Breast epithelium (tissue), 4 donors: ENCODE measurements at places on chromosomes 7 and 10.

GRCh38 chr10:62244785-62245467 lies 23.7 kb downstream of the RTKN2 start:
- DNase-seq: no peak

DNA sequence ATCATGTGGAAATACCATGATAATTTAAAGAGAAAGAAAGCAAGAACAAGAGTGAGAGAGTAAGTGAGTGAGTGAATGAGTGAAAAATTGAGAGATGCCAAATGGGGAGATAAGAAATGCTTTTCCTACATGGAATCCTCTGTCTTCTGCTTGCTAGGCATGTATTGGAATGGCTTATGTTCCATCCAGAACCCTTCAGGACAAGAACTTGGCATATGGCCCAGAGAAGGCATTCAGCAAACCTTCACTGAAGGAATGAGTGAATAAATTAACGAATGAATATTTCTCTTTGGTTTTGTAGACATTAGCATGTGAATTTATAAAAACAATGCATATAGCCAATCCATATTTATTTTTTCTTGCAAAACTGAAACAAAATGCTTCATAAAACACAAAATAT lies 162.2 kb downstream of the LRRTM3 start:
- DNase-seq: no peak

DNA sequence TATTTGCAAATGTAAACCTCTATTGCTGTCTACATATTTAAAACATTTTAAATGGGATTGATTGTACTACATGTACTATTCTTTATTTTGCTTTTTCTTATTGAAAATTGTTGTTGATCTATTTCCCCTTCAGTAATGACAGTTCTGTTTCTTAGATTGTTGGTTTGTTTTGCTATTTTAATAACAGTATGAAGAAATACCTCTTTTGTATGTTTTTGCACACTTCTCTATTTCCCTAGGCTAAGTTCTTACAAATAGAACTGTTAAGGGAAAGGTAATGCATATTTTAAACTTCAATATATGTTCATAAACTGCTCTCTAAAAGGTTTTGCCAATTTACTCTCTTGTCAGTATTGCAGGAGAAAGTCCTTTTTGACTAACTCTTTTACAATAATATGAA lies 195.0 kb upstream of the PRPS1L1 start:
- no peak for DNase-seq

GRCh38 chr10:103145860-103146466 lies 47.1 kb downstream of the NT5C2 start:
- peak; percentile 25 for DNase-seq

DNA sequence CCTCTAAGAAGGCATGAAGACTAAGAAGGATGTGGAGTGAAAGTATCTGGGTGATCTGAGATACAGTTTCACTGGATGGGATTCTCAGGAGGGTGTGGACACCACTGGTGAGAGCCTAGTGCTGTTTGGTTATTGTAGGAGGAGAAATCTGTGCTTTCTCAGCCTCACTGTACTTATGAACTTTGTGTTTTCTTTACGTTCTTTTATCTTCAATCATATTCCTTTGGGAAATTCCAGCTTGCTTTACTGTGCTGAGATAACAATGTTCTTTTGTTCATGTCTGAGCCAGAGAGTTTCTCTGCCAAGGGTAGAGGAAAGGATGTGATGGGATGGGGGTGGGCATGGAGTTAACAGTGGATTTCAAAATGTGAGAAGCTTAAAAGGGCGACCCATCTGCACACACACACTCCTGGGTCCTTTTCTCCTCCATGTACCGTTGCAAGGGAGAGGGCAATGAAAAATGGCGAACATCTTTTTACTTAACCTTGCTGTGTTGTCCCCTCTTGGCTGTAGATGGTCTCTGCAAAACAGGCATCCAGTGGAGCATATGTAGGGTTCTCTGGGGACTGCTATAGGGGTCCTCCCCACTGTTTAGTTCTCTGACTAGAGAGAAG lies 25.0 kb upstream of the TAX1BP1 start:
- DNase-seq: no peak

DNA sequence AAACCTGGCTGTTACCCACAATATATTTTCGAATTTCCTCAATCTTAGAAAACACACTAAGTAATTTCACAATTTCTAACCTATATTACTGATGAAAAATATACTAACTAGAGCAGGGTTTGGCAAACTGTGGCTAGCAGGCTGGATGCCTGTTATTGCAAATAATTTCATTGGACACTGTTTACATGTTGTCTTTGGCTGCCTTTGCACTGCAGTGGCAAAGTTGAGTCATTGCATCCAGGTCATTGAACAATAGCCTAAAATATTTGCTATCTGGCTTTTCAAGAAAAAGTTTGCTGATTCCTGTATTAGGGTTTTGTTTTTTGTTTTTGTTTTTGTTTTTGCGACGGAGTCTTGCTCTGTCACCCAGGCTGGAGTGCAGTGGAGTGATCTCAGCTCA lies 47.2 kb downstream of the KIF11 start:
- DNase-seq: no peak

GRCh38 chr7:1950066-1950451 lies 280.0 kb downstream of the ELFN1 start:
- no peak for DNase-seq

DNA sequence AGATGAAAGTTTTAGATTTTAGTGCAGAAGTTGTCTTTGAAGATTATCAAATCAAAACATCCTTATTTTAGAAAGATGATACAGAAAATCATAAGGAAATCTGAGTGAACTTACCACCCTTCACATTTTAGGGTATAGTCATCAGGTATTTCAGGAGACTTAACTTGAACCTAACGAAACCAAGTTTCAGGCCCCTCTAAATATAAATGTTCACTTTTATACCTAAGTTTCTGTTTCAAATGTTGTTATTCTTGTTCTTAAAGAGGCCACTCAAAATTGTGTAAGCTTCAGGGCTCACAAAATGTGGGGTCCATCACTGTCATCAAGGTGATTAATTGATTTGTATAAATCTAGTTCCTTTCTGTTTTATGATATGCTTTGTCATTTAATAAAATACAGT lies 216.2 kb downstream of the KIAA1217 start:
- DNase-seq: no peak

- DNase-seq: no peak
Observed at GRCh38 chr7:132446260-132446659, 130.0 kb downstream of the PLXNA4 start.

DNA sequence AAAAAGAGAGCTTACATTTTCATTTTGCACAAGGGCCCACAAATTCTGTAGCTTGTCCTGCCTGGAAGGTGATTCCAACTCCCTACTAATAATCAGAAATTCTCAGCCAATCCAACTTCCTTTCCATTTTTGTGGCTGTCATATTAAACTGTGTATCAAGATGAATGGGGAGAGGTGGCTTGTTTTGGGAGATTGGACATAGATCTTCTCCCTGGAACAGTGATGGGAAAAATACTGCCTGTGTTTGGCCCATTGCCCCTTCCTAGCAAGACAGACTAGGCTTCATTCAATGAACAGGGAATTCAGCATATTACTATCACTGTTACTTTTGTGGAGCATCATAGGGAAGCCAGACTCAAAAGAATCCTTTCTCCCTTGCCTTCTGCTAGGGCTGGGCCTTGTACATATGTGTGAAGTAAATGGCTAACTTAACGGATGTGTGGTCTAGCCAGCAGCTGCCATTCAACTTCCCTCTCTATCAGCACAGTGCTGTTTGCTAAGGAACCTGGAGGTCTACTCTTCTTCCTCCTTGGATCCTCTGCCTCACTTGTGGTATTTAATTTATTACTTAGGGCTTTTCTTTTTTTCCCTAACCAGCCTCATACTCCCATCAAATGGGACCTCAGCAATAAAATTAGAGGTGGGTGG lies 326.0 kb downstream of the BICC1 start:
- no peak for DNase-seq

DNA sequence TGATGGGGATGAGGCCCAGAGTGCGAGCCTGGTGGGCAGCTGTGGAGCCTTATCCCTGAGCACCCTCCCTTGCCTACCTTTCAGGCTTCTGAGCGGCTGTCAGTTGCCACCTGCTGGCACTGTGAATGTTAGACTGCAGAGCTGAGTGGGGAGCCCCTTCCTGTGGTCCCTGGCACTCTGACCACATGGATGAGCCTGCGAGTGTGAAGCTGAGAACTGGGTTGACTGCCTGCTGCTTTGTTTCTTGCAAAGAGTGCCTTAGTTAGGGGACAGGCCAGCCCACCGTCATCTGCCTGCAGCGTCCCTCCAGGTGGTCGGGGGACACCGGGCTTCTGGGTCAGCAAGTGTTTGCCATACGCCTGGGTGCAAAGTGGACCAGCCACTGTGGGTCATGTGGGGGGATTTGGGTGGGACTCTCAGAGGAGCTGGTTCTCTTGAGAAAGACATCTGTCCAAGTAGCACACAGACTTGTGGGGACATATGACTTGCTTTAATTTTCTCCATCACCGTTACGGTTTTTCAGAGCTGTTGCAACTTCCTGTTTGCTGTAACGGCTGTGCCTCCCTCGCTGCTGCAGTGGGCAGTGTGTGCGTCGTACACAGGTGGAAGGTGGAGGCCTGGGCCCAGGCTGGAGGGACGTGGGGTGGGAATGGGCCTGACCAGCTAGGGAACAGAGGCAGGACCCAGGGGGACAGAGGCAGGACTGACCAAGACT lies 13.7 kb downstream of the INPP5A start:
- no peak for DNase-seq

DNA sequence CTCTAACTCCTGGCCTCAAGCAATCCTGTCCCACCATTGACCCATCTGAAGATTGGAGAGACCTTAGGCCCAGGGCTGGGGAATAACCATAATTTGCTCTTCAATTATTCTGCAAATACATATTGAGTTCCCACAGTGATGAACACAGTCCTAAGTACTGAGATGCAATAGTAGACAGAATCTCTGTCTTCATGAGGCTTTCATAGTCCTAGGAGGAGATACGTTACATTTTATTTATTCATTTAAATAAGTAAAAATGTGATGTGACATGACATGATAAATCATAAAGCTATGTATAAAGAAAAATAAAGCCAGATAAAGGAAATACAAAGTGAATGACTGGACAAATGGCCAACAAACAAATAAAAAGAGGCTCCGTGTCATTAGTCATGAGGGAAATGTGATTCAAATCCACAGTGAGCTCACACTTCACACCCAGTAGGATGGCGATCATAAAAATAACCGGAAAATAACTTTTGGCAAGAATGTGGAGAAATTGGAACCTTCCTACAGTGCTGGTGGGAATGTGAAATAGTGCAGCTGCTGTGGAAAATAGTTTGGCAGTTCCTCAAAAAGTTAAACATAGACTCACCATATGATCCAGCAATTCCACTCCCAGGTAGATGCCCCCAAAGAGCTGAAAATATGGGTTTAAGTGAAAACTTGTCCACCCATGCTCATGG lies 52.1 kb upstream of the JCAD start:
- DNase-seq: no peak

DNA sequence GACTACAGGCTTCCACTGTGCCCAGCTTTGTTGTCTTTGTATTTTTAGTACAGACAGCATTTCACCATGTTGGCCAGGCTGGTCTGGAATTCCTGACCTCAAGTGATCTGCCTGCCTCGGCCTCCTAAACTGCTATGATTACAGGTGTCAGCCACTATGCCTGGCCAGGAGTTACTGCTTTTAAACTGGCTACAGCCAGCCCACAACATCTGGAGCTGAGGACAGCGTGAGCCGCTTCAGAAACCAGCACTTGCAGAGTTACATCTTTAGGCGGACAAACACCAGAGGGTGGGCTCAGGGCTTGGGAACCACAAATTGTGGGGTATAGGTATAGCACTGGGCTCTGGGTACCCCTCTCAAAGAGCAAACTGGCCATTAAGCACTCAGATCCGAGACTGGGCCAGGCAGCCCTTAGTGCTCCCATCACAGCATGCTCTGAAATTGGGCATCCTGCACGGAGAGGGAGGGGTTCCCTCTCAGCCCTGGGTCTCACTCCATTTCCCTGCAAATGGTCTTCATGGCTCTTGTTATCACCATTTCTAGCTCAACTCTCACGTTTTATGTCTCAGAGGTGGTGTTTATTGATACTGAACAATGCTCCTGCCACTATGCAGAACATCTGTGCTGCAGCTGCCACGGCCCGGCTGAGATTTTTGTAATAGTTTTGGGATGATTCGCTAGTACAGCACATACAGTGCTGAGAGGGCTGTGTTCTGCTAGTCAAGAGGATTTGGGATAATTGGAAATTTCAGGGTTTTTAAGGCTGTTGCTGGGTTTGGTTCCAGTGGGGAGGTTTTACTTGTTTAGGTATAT lies 146.4 kb upstream of the LYZL2 start:
- DNase-seq: no peak

DNA sequence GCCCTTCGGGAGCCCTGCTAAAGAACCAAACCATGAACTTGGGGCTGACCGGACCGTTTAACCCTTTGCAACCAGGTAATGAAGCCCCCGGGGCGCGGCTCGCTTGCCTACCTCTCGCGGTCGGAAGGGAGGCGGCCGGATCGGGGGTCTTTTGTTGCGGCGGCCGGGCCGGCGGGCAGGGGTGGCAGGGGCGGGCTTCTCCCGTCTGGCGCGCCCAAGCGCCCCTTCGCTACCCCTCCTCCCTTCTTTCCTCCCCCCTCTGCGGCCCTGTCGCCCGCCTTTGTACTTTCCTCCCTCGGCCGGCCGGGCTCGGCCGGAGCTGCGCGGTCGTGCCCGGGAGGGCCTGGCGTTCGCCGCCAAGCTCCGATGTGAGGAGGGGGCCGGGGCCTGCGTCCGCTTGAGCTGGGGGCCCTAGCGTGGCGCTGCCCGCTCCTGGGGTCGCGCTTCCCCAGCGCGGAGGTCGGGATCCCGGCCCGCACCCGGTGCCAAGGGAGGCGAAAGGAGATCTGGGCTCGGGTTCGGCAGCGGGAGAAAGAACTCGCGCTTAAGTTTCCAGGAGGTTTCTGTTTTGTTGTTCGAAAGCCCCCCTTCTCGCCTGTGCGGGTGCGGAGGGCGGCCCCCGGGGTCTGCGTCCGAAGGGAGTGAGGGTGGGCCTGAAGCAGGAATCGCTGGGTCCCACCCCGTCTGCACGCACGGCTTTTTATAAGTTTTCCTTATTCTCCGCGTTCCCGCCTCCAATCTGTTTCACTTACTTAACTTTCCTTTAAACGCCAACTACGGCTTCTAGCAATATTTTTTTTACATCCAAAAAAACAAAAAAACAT lies 436.8 kb upstream of the GALNT17 start:
- DNase-seq: no peak

- DNase-seq: no peak
Observed at GRCh38 chr7:74037609-74038008, 9.6 kb downstream of the ELN start.

- DNase-seq: no peak
Observed at GRCh38 chr10:55641601-55642000, 719.5 kb downstream of the ZWINT start.
